Right forelimb (tissue), 1 donor: ENCODE measurements at places on chromosomes 6 and 20.

GRCh38 chr6:33172688-33173534 is 19.4 kb downstream of the COL11A2 start:
- no peak for DNase-seq

DNA sequence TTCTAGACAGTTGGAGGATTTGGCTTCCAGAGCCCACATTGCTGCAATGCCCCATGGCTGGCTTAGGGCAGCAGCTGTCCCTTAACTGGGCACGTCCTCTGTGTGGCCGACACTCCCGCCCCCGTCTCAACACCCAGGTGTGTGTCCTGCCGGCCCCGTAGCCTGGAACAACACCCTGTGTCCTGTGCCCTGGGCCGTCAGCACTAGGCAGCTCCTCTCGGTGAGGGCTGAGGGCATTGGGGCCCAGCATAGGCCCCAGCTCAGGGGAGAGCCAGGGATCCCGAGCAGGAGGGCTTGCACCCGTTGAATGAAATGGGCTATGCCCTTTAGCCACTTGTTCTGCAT is 121.0 kb downstream of the CDH4 start:
- DNase-seq: no peak

GRCh38 chr6:87074101-87074621 is 20.7 kb downstream of the CGA start:
- DNase-seq: no peak

DNA sequence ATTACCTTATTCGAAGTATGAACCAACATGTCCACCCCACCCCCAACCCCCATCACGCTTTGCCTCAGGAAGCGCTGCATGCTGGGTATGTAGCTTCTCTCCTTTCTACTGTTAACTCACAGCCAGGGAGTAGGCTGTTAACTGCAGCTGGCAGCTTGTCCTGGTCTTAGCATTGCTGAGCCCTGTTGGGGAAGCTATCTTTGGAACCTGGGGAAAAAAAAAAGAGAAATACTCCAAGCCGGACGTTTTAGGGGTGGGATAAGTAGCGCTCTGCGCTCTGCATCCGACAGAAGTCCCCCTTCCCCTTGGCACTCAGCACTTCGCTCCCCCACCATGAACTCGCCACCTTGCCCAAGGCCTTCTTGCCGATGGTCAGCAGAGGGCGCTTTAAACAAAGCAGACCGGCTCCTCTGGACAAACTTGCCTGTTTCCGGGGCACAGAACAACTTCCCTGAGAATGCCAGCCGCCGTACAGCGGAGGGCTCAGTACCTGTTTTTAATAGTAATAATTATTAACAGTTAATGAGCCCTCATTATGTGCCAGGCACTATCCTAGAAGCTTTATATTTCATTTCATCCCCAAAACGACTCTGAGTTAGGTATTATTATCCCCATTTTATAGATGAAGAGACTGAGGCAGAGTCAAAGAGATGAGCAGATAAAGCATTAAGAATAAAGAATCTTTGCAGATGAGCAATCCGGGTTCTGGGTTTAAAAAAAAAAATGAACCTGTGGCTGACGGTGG is 35.2 kb upstream of the MDFI start:
- DNase-seq: peak; percentile 89

DNA sequence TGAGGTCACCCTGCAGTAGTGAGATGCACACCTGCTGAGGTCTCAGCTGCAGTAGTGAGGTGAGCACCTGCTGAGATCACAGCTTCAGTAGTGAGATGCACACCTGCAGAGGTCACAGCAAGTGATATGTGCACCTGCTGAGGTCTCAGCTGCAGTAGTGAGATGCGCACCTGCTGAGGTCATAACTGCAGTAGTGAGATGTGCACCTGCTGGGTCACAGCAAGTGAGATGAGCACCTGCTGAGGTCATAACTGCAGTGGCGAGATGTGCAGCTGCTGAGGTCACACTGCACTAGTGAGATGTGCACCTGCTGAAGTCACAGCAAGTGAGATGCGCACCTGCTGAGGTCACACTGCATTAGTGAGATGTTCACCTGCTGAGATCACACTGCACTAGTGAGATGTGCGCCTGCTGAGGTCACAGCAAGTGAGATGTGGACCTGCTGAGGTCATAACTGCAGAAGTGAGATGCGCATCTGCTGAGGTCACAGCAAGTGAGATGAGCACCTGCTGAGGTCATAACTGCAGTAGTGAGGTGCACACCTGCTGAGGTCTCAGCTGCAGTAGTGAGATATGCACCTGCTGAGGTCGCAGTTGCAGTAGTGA is 20.8 kb downstream of the ZDHHC14 start:
- no peak for DNase-seq

DNA sequence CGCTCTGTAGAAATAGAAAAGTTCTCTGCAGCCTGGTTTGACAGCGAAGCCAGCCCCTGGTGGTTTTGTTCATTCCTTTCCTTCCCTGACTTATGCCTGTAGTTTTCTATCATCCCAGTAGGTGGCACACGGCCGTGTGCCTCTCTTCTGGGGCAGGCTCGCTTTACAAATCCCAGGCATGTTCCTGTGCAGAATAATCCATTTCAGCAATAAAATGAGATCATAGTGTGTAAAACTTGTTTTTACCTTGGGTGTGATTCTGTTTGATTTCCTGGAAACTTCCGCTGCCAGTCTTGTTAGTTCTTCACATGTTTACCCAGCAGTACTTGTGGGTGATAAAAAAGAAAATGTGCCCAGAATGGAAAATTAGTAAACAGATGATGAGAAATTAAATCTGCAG is 7.4 kb upstream of the INSM1 start:
- DNase-seq: no peak

DNA sequence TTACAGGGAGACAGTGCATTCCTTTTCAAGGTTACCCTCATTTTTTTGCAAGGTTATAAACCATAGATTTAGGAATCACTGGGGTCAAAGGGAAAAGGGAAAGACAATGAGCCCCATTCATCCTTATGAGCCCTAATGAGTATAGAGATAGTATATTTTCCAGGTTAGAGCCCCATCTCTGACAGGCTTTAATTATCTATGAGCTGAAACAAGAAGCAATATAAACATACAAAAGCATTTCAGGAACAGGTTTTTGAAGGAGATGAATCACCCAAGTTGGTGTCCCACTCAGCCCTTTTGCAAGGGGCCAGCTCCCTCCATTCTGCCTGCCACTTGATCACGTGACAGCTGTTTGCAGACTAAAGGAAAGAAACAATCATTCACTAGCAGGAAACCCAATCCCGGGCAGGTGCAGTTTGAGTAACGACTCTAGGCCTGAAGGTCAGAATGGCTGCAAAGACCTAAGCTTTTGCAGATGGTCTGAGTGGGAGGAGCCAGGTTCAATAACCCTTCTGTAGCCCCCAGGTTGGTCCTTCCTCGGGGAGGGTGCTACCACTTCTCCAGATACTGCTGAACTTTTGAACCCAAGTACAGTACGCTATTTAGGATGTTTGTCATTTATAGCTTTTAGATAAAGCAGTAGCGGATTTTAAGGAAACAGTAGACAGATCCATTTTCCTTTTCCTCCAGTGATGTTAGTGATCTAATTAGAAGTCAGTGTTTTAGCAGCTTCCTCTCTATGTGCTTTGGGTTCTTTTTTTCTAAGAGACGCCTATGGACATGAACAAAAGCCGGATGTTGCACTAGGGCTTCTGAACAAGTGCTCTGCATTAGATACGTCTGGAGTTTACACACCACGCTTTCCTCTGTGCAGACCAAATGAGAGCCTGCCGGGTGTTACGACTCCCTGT is 253.2 kb downstream of the SOX4 start:
- DNase-seq: no peak

DNA sequence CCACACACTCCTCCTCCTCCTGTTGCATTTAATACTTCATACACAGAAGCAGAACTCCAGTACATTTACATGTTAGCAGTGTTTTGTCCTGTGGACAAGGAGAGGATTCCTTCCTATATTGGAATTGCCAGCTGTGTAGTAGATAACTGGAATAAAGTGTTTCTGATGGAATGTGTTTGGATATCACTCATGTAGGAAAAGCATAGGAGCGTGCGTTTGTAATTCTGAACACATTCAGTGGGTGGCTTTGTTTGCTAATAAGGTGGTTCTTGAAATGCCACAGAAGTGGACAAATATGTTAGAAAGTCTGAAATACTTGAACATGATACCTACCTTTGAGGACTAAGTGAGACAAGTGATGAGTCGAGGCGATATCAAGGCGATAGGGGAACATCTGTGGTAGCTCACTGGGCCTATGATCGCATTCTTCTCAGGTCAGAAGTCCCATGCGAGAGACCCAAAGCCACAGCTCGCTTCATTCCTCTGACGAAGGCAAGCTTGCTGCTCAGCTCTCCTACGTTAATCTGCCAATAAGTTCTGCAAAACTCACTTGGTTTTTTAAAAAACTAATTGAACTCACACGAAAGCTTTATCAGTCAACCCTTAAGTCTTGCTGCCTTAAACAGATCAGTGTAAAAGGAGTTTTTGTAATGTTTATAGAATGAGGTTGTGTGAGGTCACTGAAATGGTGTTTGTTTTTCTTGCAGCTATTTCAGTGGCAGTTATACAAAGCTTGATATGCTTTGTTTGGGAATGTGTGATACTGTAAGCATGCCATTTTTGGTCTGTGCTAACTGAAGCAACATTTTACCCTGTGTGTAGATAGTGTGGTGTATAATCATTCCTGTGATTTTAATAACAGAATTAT is 159.9 kb downstream of the SOX4 start:
- DNase-seq: no peak

- no peak for DNase-seq
Measured at GRCh38 chr20:8530022-8530421, 398.0 kb downstream of the PLCB1 start.

DNA sequence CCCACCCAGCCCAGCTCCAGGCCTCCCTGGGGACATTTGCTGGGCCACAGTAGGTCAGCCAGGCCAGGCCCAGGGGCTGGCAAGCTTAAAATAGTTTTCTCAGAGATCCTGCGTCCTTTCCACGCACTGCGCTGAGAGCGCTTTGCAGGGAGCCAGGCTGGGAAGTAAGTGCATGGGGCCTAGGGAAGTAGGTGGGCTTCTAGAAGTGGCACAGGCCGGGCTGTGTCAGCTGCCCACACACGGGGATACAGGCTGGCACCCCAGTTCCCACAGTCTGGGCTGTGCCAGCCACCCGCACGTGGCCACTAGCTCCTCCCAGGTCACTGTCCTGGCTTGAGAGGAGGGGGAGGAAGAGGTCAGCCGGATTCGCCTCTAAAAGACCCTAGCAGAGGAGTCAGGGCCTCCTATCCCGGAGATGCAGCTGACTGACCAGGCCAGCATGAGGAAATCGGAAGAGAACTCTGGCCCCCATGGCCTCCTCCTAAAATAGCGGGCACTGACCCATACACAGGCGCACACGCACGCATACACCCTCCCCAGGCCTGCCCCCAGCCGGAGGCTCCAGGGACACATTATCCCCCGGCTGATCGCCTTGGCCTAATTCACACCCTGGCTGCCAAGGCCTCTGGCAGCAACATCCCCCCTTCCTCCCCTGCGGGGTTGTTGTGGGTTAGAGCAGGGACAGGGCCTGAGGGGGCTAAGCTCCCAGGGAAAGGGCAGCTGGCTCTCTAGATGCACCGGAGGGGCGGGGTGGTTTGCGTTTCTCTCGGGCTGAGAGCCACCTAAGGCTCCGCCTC is 5.4 kb downstream of the SLCO4A1 start:
- no peak for DNase-seq

DNA sequence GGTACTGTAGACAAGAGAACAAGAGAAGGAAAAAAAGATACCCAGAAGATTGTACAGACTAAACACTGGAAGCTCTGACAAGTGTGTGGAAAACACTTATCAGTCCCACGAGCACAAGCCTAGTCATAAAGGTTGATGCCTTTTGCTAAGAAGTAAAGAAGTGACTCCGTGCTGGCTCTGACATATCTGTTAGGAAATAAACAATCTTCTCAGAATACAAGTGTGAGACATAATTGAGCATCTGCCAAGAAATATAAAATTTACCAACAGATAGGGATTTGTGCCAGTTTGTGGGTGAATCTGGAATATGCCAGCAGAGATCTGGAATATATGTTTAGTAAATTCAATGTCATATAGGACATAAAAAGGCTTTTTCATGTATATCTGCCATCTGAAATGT is 258.7 kb upstream of the RNF217 start:
- no peak for DNase-seq

GRCh38 chr6:157110607-157111006 is 212.7 kb downstream of the TMEM242 start:
- DNase-seq: no peak

- DNase-seq: no peak
Measured at GRCh38 chr6:3388786-3389185, 68.1 kb downstream of the SLC22A23 start.

- DNase-seq: no peak
Measured at GRCh38 chr6:53199156-53199555, 50.5 kb upstream of the GCM1 start.

DNA sequence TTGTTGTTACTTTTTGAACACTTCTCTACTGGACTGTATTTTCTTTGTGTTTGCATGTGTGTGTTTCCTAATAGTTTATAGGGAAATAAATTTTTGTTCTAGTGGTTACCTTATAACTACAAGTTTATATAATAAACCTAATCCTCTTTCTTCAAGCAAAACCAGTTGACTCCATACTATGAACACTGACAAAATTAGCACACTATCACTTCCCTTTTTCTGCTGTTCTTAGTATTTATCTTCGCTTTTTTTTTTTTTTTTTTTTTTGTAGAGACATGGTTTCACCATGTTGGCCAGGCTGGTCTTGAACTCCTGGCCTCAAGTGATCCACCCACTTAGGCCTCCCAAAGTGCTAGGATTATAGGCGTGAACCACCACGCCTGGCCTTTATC is 25.0 kb upstream of the C6orf62 start:
- no peak for DNase-seq

- DNase-seq: no peak
Measured at GRCh38 chr6:100923481-100924165, 42.5 kb upstream of the ASCC3 start.

- DNase-seq: no peak
Measured at GRCh38 chr6:16576451-16577368, 184.6 kb downstream of the ATXN1 start.

- DNase-seq: no peak
Measured at GRCh38 chr20:17822039-17822438, 122.3 kb downstream of the BANF2 start.

DNA sequence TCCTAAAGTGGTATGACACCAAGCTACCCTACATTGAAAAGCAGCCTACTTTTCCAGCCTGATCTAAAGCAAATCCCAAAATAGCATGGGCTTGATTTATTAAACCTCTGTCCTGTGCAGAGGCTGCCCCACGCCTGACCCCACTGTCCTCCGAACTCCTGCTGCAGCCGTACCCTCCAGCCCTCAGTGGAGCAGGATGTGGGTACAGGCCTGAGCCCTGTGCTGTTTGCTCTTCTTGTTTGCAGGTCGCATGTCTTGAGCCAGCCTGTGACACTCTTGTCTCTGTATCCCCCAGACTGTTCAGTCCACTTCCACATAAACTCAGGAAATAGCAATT is 61.2 kb downstream of the RPP40 start:
- DNase-seq: no peak
